Ureter (tissue), 1 donor: ENCODE measurements at places on chromosomes 16 and 17. TPM values are rescaled to one million over a fixed set of nuclear protein-coding genes. Genes with fewer than 3 reads are reported as not detected.

USP43 gene
- 7.6 TPM for total RNA-seq

DNA sequence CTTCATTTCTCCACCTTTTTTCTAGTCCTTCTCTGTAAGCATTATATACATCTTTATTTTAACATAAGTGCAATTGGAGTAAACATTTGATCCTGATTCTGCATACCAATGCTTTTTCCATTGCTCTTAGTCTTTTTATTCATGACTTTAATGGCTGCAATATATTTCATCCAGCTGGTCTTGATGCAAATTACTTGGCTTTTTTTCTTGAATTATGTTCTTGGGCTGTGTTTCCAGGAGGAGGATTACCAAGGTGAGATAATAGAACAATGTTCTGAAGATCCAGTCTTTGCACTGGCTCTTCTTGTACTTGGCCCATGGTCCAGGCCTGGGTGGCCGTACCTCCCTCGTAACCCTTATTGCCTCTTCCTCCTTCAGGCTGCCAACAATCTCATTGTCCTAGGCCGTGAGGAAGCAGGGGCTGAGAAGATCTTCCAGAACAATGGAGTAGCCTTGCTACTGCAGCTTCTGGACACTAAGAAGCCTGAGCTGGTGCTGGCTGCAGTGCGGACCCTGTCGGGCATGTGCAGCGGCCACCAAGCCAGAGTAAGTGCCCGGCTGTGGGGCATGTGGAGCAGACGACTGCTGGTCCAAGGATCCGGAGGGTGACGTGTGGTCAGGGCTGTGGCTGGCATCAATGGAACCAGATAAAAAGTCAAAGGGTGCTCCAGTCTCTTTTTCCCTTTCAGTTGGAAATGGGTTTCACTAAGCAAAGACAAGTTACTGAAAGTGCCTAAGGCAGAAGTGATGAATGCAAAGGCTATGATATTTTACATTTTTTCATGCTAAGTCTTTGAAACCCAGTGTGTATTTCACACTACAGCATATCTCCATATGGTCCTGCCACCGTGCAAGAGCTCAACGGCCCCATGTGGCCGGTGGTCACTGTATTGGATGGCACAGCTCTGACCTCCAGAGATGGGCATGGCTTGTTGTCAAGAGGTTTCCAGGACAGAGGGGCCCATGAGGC, 6.9 kb downstream of the UNC45B start:
- no peak for DNase-seq

- no peak for DNase-seq
These were observed 21.9 kb downstream of the PARN start for GRCh38 chr16:14608111-14608566.

DNA sequence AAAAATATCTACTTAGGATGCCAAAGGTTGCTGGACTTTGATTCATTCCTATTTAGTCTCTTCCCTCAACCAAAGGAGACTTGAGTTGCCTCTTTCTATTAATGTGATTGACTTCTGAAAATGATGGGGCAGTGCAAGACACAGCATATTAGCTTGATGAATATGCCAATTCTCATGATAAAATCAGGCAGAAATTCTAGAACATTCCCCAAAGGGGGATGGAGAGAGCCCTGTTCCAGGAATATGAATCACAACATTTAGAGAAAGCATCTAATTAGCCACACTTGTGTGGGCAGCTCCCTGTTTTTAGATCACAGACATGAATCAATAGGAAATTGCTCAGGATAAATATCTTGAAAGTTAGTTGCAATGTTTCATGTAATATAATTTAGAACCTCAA, 584.0 kb upstream of the CDH8 start:
- DNase-seq = no peak

DNA sequence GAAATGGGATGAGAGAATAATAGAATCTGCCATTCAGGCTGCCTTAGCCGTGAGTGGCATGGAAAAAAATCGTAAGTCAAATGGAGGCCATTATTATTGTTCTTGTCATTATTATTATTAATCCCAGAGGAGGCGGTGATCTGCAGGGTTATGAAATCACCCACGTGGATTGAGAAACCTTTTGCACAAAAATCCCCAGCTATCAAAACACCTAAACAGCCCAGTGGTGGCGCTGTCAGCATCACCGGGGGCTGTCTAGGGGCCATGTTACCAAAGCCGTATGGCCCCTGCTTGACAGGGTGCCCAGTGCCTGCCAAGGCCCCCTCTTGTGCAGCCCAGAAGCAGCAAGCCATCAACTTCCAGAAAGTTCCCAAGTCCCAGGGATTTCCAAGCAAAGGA, 25.2 kb downstream of the CNGB1 start:
- no peak for DNase-seq
